ENCODE measurements at places on chromosomes 2 and 18.

- no peak for DNase-seq
Measured at GRCh38 chr2:191578031-191578430, 99.9 kb upstream of the NABP1 start.

- no peak for DNase-seq
Measured at GRCh38 chr18:78735131-78736014, 244.2 kb upstream of the SALL3 start.

- no peak for DNase-seq
Measured at GRCh38 chr18:3217948-3218647, 1.7 kb downstream of the MYOM1 start.

DNA sequence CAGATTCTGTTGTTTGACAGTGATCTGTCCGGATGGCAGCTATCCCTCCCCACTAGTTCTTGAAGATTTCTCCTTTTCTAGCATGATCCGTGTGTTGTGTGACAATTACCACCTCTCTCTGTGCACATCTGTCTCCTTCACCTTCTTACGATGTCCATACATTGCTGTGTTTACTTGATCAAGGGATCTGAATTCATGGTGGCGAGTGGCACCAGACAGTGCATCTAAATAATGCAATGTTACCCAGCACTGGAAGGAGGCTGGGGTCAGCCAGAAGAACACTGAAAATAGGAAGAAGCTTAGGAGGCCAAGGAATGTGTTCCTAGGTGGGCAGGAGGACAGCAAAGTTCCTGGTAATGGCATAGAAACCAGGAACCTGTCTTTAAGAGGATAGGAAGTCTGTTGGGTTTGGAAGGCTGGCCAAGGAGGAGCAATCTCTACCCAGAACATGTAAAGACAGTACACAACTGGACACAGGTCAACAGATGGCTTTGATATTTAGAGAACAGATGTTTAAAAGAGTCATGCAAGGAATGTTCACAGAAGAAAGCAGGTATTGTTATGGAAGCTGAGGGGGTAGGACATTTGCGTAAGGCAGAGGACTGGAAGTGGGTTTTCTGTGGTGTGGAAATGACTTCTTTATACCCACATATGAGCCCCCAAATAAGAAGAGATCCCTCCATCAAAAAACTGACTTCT, 126.4 kb downstream of the HRH4 start:
- no peak for DNase-seq

GRCh38 chr2:145095641-145096435, 575.9 kb upstream of the ZEB2 start:
- no peak for DNase-seq

- no peak for DNase-seq
Measured at GRCh38 chr2:208935531-208935930, 488.3 kb upstream of the MAP2 start.

DNA sequence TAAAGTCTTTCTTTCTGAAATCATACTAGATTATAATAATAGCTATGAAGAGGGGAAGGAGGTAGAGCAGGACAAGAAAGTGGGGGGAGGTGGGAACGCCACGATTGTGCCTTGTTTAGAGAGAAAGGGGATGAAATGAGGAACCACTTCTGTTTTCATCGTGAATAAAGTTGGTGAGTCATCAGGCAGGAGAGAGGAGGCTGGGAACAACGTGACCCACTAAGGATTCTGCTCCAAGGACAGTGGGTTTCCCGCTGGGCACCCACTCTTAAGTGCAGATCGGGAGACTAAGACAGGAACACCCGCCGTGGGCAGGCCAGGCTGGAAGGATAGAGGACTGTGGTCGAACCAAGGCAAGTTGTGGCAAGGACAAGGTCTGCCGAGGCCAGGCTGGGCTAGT, 158.2 kb downstream of the L3MBTL4 start:
- DNase-seq, result no peak

DNA sequence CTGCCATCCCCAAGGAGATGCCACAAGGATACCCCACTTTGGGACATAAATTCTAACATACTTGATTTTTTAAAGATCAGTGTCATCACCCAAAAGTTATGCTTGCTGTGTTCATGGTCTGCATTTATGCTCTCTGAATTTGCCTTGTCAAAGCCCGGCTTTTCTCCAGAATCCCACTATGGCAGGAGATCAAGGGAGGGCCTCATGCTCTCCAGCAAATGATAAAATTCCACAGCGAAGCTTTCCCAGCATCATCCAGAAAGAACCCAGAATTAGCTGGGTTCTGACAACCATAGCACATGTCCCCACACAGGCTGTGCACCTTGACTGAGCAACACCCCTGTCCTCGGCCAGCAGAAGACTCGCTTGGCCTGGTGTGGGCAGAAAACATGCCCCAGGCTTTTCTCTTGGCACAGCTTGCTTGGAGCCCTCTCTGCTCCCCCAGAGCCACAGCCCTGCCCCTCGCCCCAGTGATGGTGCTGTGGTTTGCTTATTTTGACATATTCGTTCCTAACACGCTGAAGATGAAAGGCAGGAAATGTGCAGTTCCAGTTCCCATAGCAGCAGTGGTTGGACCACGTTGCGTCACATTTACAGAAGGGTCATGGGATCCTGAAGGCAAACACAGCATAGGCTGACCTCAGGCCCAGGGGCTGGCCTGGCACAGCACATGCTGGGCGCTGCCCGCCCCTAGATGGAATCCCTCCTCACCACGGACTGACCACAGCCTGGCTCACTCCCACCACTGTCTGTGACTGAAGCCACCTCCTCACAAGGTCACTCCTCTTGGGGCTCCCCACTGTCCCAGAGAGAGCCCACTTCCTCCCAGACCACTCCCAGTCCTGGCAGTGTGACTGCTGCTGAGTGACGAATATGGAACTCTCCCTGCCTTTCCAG, 14.1 kb upstream of the CHRNA1 start:
- DNase-seq, result no peak

- DNase-seq, result no peak
Measured at GRCh38 chr2:112566104-112566503, 18.3 kb upstream of the CHCHD5 start.

- DNase-seq, result no peak
Measured at GRCh38 chr2:33136056-33136455, 189.3 kb downstream of the LTBP1 start.

GRCh38 chr2:54470266-54470938, 14.3 kb downstream of the SPTBN1 start:
- DNase-seq, result no peak

DNA sequence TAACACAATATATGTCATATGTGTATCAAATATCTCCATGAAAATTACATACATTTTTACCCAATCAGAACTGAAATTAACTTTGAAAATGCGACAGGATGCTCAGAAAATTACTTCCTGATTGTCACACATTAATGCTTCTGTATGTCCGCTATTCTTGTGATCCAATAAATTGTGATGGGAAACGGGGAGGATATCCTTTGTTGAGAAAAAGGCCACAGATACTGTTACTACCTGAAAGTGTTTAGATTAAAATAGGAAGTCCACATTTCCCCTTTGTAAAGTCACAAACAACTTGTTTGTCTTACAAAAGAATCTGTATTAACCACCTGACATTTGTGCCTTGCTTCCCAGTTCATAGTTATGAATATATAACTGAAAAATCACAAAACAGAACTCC, 62.9 kb downstream of the NOL10 start:
- no peak for DNase-seq

DNA sequence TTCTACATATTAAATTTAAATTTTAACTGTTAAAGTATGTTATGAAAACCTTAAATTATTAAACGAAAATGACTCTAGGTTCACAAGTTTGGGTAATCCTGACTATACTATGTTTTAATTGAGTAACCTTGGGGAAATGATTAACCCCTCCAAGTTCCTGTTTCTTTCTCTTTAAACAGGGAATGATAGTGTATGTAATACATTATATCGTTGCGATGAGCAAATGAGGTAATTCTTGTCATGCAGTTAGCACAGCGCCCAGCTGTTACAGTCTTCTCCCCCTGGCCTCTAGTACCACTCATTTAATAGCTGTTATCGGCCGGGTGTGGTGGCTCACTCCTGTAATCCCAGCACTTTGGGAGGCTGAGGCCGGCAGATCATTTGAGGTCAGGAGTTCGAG, 80.4 kb downstream of the MTA3 start:
- no peak for DNase-seq

GRCh38 chr2:195639959-195640358, 17.1 kb upstream of the SLC39A10 start:
- DNase-seq, result no peak

DNA sequence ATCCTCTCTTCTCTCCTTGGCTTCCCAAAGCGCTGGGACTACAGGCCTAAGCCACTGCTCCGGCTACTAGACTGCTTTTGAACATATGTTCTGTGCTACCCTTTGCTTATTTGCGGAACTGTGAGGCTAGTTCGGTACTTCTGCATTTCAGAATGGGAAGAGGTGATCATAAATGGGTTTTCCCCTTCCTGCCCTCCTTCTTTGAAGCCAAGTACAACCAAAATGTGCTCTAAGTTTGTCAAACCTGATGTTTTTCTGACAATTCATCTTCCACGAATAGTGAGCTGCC, 1.7 kb upstream of the ESCO1 start:
- no peak for DNase-seq

GRCh38 chr2:178193496-178193822, 853 bp upstream of the OSBPL6 start:
- no peak for DNase-seq

DNA sequence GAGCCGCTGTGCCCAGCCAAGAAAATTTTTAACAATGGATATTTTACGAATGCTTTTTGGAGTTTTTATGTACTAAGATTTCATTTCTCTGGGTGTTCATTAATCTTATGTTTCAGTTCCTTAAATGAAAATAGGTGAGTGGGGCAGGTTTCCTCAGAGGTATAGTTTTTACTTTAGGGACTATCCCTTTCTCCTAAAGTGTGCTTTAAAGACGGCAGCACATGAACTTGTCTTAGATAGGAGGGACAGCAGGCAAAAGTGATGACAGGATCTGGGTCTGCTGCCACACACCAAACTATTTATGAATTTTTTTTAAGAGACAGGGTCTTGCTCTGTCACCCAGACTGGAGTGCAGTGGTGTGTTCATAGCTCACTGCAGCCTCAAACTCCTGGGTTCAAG, 8.0 kb upstream of the REL start:
- no peak for DNase-seq

GRCh38 chr2:234952270-234953115, 676 bp downstream of the SH3BP4 start:
- DNase-seq, result peak; percentile 54
